Type B pancreatic cell (in vitro differentiated cells): ENCODE measurements at places on chromosomes 5 and 9. TPM values are rescaled to one million over a fixed set of nuclear protein-coding genes. Genes with fewer than 3 reads are reported as not detected.

The MPDZ gene
- total RNA-seq, result 20.3 and 53.0 TPM in 2 replicates

The LCNL1 gene
- total RNA-seq, result not detected in 2 replicates

The SPATA31E1 gene
- total RNA-seq, result not detected in 2 replicates

The OCLN gene
- 57.5 and 135 TPM in 2 replicates for total RNA-seq

The MTAP gene
- 73.4 and 77.4 TPM in 2 replicates for total RNA-seq
